ENCODE measurements at places on chromosomes 3 and 15. TPM values are rescaled to one million over a fixed set of nuclear protein-coding genes. Genes with fewer than 3 reads are reported as not detected.

CYP19A1 gene
- 0.25 TPM for total RNA-seq

DLL4 gene
- total RNA-seq: 0.51 TPM

BCL2A1 gene
- 17.4 TPM for total RNA-seq

SLC12A8 gene
- 1.3 TPM for total RNA-seq

KY gene
- not detected for total RNA-seq

CA12 gene
- total RNA-seq: 148 TPM

ETFA gene
- 289 TPM for total RNA-seq

GRK7 gene
- total RNA-seq: not detected

ADAMTS9 gene
- total RNA-seq: 0.55 TPM

SLCO2A1 gene
- 0.06 TPM for total RNA-seq

CACNA2D3 gene
- total RNA-seq: 0.05 TPM

APBA2 gene
- 16.6 TPM for total RNA-seq

EIF4E3 gene
- total RNA-seq: 2.6 TPM

ARF4 gene
- 198 TPM for total RNA-seq

AGBL1 gene
- total RNA-seq: not detected

FOXB1 gene
- not detected for total RNA-seq

EIF1B gene
- 62.0 TPM for total RNA-seq

TUSC7 gene
- not detected for total RNA-seq
